Activated CD8-positive, alpha-beta memory T cell treated with anti-CD3 and anti-CD28 coated beads, Interleukin-2, amount 50 U/mL, for 48 hours (primary cell): ENCODE measurements at places on chromosomes 5 and 9.

GRCh38 chr5:132797651-132798050 lies 15.5 kb upstream of the SOWAHA start:
- no peak for DNase-seq

DNA sequence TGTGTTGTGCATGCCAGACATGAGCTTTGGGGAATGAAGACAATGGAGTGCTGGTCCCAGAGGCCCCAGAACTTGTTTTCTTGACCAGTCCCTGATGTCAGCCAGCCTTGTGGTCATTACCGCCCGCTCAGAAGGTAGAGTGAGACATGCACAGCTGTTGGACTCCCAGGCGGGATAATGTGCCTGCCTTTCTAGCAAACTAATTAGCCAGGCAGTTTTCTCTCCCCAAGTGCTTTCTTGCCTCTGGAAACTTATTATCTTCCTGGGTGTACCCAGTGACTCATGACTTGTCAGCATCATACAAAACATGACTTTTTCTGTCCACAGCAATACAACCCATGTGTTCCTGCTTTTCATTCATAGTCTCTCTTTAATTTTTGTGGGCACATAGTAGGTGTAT lies 131.1 kb downstream of the RMI1 start:
- no peak for DNase-seq

- peak; percentile 63 for DNase-seq
Observed at GRCh38 chr5:132437604-132438266, 52.8 kb downstream of the IRF1 start.

DNA sequence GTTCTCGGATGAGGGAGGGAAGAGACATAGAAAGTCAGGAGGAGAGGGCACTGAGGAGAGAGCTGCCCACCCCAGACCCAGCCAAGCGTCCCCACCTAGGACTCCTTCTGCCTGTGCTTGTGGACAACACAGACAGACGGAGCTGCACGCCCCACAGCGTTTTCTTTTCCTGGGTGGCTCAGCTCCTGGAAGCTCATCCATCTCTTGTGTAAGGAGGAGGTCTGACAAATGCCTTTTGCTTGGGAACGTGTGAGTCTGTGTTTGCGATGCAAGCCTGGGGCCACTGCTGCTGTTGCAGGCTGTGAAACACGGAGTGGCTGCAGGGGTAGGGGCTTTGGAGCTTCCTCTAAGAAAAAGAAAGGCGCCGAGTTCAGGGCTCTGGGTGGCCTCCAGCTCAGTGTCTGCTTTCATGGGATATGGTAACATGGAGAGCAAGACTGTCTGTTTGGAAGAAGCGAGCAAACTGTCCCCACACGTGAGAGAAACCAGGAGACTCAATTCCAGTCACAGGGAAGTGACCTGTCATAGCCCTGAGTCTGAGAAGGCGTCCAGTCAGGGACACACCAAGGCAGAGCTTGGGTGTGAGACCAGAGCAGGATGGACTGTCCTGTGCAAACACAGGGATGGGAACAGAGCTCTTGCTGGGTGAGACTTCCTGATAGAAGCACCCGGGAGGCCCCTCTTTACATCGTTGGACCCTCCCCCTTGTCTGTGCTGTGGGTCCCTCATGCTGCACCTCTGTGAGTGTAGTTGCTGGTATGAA lies 42.7 kb downstream of the GADD45G start:
- no peak for DNase-seq

GRCh38 chr9:109517901-109518377 lies 19.8 kb upstream of the PTPN3 start:
- DNase-seq = no peak

DNA sequence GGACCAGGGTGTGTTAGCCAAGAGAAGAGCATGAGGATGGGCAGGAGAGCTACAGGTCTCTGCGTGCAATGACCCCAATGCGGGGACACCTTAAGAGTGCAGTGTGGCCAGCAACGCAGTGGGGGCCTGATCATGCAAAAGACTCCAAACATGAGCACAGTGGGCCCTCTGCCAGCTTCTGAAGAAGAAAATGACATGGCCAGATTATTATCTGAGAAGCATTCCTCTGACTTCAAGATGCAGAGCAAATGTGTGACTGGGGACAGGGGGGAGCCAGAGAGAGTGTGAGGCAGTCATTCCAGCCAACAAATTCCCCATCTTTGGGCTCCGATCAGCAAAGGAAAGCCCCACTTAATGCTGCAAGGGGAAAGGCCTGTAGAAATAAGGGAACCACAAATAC lies 229.4 kb downstream of the CDK5RAP2 start:
- DNase-seq = no peak

- no peak for DNase-seq
Observed at GRCh38 chr9:117178596-117179375, 236.1 kb downstream of the ASTN2 start.

- no peak for DNase-seq
Observed at GRCh38 chr5:120447706-120448239, 16.3 kb upstream of the PRR16 start.

GRCh38 chr5:21432646-21433045 lies 1420.5 kb downstream of the CDH12 start:
- DNase-seq = no peak

DNA sequence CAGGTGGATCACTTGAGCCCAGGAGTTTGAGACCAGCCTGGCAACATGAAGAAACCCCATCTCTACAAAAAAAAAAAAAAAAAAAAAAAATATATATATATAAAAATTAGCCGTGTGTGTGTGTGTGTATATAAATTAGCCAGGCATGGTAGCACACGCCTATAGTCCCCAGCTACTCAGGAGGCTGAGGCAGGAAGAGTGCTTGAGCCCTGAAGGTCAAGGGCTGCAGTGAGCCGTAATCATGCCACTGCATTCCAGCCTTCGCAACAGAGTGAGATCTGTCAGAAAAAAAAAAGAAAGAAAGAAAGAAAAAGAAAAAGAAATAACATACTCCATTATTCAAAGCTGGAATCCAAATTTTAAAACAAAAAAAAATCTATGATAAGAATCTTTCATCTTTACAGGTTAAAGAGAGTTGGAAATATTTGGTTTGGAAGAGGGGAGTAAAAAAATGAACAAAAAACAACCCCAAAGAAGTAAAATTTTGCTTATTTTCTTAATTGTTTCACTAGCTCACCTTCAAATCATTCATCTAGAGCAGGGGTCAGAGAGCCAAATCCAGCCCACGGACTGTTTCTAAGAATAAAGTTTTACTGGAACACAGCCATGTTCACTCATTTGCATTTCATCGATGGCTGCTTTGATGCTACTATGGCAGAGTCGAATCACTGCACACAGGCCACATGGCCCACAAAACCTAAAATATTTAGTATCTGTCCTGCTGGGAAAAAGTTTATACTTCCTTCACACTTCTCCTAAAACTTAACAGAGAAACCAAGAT lies 109.9 kb downstream of the DROSHA start:
- DNase-seq = no peak

DNA sequence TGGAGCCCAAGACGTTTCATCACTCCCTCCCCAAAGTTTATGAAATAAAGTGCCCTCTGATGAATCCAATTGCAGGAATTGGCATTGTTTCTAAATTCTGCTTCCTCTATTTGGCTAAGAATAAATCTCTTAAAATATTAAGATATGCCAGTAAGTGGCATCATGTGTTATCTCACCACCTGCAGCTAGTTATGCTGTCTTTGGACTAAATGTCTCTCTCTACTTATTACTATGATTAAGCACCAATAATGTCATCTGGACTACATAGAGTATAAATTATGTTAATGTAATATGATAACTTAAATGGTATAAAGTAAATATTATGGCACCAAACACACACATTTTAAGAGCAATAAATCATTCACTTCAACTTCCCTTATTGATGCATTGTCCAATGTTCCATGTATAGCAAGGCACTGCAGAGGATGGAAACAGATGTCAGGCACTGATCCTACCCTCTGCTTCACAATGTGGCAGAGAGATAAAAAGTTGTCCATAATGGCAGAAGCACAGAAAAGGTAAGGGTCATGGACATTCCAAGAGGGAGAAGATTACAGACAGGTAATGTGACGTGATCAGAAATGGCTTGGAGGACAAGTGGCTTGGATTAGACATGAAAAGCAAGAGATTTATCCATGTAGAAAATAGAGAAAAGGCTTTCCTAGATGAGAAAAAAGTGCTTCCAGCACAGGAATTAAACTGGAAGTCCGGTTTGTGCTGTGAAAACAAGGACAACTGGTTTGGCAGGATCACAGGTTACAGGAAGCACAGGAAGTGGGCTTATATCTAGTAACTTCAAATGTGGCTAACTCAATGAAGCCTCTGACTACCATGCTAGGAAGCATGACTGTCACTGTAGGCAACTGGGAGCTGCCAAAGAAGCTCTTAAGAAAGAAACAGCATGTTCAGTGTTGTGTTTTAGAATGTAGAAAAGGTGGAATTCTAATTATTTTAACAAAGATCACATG lies 26.7 kb downstream of the MARCHF11 start:
- DNase-seq = no peak

DNA sequence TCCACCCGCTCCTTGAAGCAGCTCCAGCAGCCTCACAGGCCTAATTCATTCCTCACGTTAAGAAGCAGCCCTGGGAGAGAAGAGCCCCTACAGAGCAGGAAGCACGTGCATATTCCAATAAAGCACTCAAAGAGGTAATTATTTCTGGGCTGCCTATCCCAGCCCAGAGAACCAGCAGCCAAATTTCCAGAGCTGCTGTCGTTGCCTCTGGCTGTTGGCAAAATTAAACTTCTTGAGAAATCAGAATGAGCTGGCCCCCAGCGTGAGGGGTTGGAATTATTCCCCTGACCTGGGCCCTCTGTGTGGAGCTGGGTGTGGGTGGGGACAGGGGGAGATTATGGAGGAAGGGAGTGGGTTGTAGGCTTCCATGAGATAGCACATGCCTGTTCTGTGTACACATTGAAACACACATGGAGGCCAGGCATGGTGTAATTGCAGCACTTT lies 86.8 kb upstream of the HSPA9 start:
- DNase-seq = peak; percentile 32

DNA sequence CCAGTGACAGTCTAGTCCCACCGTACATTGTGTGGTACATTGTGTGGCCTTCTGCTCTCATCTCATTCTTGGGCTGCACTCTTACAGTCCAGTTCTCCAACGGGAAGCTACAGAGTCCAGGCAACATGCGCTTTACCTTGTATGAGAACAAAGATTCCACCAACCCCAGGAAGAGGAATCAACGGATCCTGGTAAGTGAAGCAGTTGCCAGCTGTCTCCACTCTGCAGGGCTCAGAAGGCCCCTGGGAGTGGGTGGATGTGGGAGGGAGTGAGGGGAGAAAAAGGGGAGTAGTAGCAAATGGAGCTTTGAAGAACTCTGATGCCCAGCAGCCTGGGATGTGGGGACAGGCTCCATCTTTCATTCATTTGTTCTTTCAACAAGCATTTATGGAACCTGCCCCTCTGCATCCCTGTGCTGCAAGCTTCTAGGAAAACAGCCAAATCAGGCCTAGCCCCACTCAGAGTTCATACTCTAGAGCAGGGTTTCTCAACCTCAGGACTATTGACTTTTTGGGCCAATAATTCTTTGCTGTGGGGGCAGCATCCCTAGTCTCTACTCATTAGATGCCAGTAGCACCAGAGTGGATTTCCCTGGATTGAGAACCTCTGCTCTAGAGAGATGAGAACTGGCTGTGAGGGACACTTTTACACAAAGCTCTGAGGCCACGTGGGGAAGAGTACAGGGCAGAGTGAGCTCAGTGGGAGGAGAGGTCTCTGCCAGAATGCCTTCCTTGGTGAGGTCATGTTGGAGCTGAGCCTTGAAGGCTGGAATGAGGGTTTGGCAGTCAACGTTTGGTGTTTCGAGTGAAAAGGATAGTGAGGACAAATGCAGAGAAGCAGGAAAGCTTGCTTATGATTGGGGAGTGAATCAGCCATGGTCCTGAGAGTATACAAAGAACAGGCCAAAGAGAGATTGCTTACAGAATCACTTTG lies 1.1 kb downstream of the POLR1E start:
- no peak for DNase-seq

DNA sequence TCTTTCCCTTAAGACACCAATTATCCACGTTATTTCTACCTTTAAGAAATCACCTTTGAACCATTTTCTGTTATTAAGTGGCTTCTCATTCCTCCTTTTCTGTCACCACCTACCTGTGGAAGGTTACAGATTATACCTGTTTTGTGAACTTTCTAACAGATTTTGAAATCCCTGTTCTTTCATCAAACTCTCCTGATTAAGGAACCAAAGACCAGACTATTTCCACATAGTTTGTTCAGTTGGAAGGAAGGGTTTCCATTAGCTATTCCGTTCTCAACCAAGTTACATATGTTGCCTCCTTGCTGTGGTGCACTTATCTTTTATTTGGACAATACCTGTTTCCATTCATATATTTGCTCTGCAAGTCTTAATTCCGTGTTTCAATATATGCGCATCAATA lies 343.6 kb downstream of the ADGRV1 start:
- DNase-seq = no peak

GRCh38 chr5:160921-161802 lies 30.1 kb upstream of the LRRC14B start:
- peak; percentile 22 for DNase-seq

- no peak for DNase-seq
Observed at GRCh38 chr5:25099538-25099937, 454.8 kb upstream of the CDH10 start.

- DNase-seq = no peak
Observed at GRCh38 chr5:147734894-147735293, 47.6 kb downstream of the JAKMIP2 start.

- DNase-seq = no peak
Observed at GRCh38 chr5:65191554-65192135, 290.1 kb downstream of the ADAMTS6 start.

- DNase-seq = peak; percentile 60
Observed at GRCh38 chr5:170681013-170681433, 102.5 kb upstream of the GABRP start.

- no peak for DNase-seq
Observed at GRCh38 chr5:96114736-96115135, 153.1 kb upstream of the ELL2 start.

DNA sequence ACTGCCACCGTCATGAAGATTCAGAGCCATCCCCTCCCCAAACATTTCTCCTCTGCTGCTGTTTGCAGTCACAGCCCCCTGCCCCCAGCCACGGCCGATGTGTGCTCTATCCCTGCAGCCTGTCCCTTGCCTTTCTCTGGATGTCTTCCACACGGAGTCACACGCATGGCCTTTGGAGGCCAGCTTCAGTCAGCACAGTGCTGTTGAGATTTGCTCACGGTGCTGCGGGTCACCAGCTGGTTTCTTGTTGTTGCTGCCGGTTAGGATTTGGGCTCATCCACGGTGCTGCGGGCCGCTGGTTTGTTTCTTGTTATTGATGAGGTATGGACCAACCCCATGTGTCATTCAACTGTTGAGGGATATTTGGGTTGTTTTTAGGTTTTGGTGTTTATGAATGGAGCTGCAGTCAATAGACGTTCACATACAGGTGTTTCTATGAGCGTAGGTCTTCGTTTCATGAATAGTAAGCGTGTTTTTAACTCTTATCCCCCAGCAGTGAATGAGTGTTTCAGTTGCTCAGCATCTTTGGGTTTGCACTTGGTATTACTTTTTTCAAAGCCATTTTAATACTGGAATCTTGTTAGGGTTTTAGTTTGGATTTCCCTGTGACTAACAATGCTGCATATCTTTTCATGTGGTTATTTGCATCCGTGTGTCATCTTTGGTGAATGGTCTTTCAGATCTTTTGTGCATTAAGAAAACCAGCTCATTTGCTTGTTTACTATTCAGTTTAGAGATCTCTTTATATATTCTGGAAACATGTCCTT lies 57.6 kb downstream of the AHRR start:
- peak; percentile 56 for DNase-seq

- DNase-seq = no peak
Observed at GRCh38 chr9:18539203-18539693, 65.3 kb downstream of the ADAMTSL1 start.

- no peak for DNase-seq
Observed at GRCh38 chr5:75234251-75234650, 2.4 kb downstream of the ANKRD31 start.

- DNase-seq = no peak
Observed at GRCh38 chr5:142814122-142814521, 43.9 kb downstream of the ARHGAP26 start.

GRCh38 chr9:16032799-16033198 lies 480.0 kb downstream of the CCDC171 start:
- no peak for DNase-seq
